ENCODE measurements at places on chromosomes 13 and 19. TPM values are rescaled to one million over a fixed set of nuclear protein-coding genes. Genes with fewer than 3 reads are reported as not detected.
A peak's percentile ranks its signal among the peaks of the same experiment; 100 is the strongest.

ZNF580 gene
- total RNA-seq, result 11.9 TPM

DNA sequence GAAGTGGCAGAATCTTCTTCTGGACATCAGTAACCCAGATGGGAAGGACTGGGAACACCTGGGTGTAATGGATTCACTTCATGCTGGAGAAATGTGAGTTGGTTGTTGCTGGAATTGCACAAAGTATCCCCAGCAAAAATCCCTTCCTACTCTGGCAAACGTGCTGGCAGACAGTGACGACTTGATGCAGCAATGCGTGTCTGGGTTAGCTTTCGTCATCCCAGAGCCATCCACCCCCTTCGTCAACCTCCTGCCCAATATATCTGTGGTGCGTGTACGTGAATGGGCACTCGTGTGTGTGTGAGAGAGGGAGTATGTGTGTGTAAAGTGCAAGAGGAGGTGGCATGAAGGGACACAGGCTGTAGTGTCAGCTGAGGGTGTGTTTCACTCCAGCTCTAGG is 70.9 kb downstream of the TM9SF2 start:
- DNase-seq, result no peak

DNA sequence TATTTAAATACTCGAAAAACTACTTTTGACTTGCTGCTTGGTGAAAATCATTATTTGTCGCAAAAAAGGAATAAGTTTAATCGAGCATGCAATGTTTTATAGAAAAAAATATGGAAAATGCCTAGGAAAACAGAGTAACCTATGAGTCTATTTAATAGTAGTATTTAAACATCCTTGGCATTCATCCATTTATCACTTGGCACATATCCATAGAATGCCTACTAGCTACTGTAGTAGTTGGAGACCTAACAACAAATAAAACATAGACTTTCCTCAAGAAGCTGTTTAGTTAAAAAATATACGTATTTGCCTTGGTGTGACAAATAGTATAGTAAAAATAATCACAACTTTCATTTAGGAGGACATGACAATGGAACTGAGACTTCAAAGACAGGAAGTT is 302.1 kb downstream of the DIAPH3 start:
- no peak for DNase-seq

- DNase-seq, result peak; percentile 61
Observed at GRCh38 chr19:34254698-34255432, 511 bp downstream of the GARRE1 start.

DNA sequence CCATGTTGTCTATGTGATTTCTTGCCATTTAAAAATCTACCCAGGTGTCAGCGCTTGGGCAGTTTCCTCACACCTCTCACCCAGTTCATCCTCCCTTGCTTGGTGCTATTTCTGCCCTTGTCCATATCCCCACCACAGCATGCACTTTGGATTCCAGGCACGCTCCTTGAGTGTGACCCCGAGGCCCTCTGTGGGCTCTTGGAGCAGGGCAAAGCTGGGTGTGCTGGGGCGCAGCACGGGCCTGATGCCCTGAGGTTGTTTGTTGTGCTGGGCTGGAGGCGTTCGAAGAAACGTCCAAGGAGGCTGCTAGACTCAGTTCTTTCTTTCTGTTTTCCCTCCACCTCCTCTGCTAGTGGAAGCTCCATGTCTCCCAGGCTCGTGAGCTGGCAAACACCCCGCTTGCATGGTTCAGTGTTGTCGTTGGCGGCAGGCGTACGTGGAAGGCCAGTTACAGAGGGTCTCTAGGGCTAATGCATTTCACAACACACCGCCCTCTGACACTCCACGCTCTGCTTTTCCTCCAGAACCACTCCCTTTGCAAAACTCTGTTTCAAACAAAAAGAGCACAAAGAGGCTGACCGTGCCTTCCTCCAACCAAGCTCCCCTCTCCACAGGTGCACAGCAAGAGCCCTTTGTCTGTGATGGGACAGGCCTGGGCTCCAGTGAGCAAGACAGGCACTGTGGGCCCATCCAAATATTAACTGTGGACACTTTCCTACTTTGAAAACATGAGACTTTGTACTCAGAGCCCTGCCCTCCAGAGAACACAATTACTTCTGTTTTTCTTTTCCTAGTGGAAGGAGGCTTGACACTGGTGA is 117.7 kb upstream of the GJB6 start:
- DNase-seq, result peak; percentile 67

Data from Right ventricle myocardium superior (tissue), 1 donor.